Activated naive CD4-positive, alpha-beta T cell treated with Interleukin-2 at 50 U/mL for 16 hours (primary cell): ENCODE measurements at places on chromosomes 6 and 20.

DNA sequence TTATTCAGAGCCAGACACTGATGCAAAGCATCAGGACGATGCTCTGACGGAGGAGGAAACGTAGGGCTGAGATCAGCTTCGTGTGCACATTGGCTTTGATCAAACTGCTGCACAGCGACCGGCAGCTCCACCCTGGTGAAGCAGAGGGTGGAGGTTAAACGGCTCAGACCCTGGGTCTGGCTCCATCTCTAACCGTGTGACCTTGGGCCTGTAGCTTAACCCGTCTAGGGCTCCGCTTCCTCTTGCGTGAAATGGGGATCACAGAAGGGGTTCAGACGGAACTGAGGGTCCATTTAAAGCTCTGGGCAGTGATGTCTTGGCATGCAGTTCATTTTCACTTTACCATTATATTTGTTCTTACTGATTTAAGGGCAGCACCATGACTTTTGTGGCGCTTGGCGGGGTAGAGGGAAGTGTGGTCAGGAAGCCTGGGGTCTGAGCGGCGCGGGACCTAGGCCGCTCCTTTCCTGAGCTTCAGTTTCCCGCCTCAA, 644 bp downstream of the RBL1 start:
- DNase-seq, result peak; percentile 46

- DNase-seq, result no peak
These were observed 39.0 kb upstream of the CD93 start for GRCh38 chr20:23125159-23125558.

DNA sequence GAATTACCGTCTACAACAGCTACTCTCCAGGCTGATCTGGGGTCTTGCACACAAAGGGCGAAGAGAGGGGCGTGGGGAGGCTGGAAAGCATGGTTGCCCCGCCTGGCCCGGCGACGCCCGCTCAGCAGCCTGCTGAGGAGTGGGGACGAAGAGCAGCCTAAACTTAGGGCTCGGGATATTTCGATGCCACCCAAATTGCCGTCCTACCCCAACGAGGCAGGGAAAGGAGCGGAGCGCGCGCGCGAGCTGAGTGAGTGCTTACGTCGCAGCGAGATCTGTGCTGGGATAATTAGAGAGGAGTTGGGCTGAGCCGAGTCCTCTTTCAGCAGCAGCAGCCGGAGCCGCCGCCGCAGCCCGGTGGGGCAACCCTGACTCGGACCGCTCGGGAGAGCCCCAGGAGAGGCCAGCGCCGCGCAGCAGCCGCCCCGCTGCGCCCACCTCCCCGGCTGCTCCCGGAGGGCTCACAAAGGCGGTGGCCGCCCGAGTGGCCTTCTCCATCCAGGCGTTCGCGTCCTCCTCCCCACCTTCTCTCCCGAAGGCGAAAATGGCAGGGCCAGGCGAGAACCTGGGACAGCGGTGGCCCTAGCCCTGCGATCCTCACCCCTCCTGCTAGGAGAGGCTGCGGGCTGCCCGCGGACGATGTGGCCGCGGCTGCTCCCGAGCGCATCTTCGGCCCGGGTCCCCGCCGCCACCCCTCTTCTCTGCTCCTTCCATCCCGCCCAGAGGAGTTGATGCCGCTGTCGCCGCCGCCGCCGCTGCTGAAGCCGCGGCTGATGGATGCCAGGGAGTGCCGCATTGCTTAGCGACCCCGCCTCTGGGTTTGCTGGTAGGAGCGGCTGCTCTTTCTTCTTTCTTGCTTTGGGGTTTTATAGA, at the start of gene CLVS2:
Gene CLVS2 (plus strand): TSS at position 315 of the 873 bp plus-strand sequence. CDS start 1,543 bp downstream, outside the sequence.
- no peak for DNase-seq

- no peak for DNase-seq
These were observed 27.4 kb downstream of the KCNQ5 start for GRCh38 chr6:72649032-72649984.

GRCh38 chr6:37260040-37260439, 2.1 kb upstream of the TMEM217 start:
- DNase-seq, result no peak

GRCh38 chr6:107741191-107741680, 82.9 kb downstream of the SCML4 start:
- DNase-seq, result no peak

- no peak for DNase-seq
These were observed 530.1 kb upstream of the CITED2 start for GRCh38 chr6:139904568-139904967.

DNA sequence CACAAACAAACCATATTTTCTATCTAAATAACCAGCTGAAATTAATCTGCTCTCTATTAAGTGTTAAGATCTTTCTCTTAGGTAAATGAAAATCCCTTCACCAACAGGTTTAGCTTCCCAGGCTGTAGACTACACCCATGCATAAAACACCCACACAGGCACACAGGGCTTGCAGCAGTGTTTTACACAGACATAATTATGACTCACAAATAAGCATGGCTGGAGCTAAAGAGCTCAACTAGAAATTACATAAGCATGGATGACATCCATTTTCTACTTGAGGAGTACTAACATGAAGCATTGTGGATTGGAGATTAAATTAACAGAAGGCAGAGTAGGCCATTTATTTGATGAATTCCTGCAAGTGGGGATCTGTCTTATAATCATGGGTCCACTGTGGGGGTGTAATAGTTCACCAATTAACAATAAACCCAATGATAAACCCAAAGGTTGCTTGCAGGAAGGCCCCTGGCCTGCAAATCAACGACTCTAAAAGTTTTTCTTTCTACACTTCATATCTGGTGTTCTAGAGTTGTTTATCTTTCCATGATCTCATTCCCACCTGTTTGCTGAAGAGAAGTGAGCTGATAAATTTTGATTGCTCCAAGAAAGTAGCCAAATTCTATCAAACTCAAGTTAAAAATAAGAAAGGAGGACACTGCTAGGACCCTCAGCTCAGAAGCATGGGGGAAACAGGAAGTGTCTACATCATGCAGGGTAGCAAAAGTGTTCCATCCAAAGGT, 33.8 kb upstream of the E2F3 start:
- DNase-seq, result peak; percentile 19

DNA sequence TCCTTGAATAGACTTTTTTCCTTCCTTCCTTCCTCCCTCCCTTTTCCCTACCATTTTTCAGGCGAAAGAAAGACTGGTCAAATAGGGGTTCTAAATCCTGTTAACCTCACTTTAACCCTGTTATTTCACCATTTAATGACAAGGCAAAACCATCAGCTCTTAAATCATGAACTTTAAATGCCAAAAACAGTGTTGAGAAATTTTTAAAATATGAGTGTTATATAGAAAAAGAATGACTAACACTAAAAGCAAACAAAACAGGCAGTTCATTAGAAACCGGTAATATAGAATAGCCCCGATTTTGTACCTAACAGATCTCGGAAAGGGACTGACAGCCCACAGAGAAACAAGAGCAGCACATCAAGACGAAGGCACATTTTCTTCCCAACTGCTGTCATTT, 57.4 kb upstream of the CEP85L start:
- no peak for DNase-seq

DNA sequence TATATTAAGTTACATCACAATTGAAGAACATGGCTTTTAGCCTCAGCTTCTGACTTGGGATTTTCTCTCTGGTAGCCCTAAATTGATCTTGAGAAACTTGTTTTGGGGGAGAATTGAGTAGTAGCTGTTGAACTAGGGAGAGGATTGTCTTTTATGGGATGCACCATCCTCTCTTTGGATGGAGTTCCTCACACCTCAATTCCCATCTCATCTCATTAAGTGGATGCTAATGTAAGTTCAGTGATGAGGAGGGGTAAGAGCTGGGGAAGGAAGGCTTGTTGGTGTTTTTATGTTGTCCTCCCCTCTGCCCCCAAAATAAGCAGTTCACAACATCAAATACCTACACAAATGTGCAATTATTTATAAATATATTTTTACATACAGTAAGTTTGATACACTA, 4.0 kb downstream of the GJA1 start:
- no peak for DNase-seq

- no peak for DNase-seq
These were observed 112.3 kb downstream of the RCAN2 start for GRCh38 chr6:46378882-46379416.

- DNase-seq, result no peak
These were observed 102.4 kb upstream of the PRDM1 start for GRCh38 chr6:105983763-105984162.

DNA sequence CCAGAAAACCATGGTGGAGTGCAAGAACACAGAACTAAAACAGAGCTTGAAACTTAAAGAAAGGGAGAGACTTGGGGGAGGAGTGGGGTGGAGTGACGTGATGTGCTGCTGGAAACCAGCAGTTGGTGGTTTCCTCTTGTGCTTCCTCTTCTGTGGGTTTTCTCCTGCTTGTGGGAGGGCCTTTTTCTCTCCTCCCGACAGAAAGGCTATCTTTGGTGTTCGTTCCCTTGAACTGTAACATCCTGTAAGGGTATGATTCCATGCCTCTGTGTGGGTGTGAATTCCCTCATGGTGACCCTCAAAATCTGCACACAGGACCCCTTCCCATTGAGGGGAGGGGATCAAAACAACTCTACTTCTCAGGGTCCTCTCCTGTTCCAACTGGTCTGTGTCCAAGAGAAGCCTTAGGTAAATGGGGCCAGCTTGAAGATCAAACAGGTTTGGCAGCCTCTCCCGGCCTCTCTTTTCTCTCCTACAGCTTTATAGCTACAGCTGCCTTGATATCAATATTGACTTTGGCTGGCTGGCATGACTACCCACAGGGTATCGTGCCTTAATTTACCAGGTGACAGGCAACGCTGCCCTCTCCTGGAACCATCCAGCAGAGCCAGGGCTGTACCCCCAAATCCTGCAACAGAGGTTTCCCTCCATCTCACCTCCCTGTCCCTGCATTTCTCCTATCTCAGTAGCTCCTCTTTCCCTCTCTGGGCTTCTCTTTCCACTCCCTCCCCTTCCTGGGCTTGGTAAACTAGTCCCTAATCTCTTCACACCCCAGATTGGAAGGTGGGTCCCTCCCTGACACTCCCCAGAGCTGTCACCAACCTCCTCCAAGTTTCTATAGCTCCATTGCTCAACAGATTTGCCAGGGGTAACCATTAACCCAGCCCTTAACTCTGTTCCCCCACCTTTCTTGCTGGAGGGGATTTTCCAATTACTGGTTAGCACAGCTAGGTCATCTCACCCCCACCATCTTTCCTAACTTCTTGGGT, 1.5 kb upstream of the MSH5 start:
- DNase-seq, result peak; percentile 62

GRCh38 chr6:42021847-42022754, 28.2 kb upstream of the TAF8 start:
- peak; percentile 71 for DNase-seq

DNA sequence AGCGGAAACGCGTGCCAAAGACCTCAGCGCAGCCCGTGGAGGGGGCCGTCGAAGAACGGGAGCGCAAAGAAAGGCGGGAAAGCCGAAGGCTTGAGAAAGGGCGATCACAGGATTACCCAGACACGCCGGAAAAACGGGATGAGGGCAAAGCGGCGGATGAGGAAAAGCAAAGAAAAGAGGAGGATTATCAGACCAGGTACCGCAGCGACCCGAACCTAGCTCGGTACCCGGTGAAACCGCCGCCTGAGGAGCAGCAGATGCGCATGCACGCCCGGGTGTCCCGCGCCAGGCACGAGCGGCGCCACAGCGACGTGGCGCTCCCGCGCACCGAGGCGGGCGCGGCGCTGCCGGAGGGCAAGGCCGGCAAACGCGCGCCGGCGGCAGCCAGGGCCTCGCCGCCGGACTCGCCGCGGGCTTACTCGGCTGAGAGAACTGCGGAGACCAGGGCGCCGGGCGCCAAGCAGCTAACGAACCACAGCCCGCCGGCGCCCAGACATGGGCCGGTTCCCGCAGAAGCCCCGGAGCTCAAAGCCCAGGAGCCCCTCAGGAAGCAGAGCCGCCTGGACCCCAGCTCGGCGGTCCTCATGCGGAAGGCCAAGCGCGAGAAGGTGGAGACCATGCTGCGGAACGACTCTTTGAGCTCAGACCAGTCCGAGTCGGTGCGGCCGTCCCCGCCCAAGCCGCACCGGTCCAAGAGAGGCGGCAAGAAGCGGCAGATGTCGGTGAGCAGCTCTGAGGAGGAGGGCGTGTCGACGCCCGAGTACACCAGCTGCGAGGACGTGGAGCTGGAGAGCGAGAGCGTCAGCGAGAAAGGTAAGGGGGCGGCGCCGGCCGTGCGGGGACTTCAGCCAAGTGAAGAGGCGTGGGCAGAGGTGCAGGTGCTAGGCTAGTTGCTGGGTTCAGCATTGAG, 296.2 kb downstream of the RIMS1 start:
- no peak for DNase-seq

- no peak for DNase-seq
These were observed 13.1 kb upstream of the SAYSD1 start for GRCh38 chr6:39128106-39128505.

DNA sequence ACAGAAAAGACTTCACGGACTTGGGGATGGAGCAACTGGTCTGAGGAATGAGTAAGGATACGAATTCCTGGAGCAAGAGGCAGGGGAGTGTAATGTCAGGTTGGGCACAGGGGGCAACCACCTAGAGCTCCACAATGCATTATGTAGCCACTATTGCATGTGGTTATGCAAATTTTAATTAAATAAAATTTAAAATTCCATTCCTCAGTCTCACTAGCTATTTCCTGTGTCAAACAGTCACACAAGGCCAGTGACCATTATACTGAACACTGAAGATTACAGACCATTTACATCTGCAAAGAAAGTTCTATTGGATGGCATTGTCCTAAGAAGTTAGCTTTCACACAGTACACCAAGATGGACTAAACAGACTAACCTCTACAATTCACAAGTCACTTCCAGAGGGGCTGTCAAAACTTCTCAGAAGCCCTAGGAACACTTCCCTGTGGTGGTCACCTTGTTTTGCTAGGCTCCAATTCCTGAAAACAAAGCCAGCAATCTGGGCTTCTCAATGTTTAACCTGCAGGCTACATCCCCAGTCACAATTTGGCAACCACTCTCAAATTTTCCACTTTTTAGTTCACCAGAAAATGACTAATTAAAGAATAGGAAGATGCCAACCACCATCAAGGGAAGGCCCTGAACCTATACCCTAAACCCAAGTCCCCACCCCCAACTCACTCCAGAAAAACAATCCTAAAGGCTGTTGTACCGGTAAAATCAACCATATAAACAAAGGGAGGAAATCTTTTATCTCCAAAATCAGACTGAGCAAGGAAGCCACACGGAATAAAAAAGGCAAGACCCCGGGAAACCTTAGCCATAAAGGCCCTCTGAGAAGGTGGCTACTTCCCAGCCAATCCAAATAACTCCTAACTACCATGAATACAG, 34.2 kb upstream of the C20orf203 start:
- no peak for DNase-seq

- peak; percentile 37 for DNase-seq
These were observed 11.8 kb upstream of the GSTA1 start for GRCh38 chr6:52815167-52816092.

- no peak for DNase-seq
These were observed 42.5 kb downstream of the IPCEF1 start for GRCh38 chr6:154314084-154314483.

GRCh38 chr6:33772082-33772830, 16.7 kb downstream of the LEMD2 start:
- no peak for DNase-seq

- peak; percentile 46 for DNase-seq
These were observed 646 bp upstream of the CPNE5 start for GRCh38 chr6:36839749-36840431.
